Midbrain (tissue), 1 donor: ENCODE measurements at places on chromosomes 12 and 14.

DNA sequence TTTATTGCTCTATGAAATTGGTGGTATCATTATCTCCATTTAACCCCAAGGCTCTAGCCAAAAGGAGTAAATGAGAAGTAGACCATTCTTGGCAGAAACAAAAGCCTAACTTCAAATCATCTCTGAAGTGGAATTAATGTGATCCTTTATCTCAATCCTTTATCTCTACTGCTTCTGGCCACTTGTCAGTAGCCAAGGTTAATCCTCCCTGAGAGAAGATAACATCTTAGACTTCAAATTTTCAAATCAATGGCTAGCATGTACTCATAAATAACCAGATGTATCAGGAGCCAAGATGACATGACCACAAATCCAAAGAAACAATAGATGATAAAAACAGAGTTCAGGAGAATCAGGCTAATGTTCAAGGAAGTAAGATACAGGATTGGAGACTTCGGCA, 123.1 kb upstream of the RASSF8 start:
- no peak for DNase-seq

- DNase-seq: no peak
Measured at GRCh38 chr12:18935371-18935965, 194.1 kb upstream of the PLEKHA5 start.

GRCh38 chr12:104682790-104683279, 226.1 kb downstream of the CHST11 start:
- no peak for DNase-seq

GRCh38 chr14:86346818-86347384, 817.0 kb downstream of the FLRT2 start:
- DNase-seq: no peak

DNA sequence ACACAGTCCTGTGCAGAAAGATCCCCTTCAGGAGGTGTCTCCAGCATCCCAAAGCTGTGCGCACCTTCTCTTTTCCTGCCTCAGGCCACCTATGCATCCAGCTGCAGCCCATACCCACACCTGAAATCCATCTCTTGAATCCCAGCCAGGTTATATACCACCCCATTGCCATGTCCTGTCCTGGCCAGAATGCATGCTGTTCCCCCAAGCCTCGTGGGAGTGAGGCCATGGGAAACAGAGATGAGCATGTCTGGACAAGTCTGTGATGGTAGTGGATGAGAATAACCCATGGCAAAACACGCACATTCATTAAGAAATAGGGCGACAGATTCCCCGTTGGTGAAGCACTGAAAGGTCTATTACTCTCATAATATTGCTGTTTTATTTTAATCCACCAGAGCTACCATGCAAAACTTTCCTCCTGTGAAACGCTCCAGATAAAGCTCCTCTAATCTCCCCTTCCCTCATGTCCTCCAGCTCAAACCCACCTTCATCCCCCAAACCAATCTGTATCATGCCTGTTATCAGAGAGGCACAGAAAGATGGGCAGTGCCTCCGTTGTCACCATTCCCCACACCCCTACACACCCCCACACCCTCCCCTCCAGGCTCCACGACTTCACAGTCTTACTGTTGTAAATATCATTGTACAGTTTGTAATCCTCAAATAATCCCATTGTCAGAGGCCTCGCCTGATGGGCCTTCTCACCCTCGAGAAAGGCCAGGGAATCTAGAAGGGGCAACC, 97.5 kb upstream of the FKBP4 start:
- DNase-seq: no peak

DNA sequence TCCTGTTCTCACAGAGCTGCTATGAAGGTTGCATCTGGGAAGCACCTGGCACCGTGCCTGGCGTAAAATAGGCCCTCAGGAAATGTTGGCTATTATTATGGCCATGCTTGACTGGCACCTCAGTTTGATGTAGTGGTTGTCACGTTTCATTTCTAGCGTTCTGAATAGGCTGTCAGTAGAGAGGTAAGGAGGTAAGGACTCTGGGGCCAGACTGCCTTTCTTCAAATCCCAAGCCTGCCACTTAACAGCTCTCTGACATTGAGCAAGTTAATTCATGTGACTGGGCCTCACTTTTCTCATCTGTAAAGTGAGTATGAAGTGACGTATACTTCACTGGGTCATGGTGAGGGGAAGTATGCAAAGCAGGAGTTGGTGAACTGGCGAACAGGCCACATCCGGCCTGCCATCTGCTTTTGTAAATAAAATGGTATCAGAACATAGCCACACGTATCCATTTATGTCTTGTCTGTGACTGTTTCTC, 196.2 kb downstream of the CACNA1C start:
- no peak for DNase-seq

DNA sequence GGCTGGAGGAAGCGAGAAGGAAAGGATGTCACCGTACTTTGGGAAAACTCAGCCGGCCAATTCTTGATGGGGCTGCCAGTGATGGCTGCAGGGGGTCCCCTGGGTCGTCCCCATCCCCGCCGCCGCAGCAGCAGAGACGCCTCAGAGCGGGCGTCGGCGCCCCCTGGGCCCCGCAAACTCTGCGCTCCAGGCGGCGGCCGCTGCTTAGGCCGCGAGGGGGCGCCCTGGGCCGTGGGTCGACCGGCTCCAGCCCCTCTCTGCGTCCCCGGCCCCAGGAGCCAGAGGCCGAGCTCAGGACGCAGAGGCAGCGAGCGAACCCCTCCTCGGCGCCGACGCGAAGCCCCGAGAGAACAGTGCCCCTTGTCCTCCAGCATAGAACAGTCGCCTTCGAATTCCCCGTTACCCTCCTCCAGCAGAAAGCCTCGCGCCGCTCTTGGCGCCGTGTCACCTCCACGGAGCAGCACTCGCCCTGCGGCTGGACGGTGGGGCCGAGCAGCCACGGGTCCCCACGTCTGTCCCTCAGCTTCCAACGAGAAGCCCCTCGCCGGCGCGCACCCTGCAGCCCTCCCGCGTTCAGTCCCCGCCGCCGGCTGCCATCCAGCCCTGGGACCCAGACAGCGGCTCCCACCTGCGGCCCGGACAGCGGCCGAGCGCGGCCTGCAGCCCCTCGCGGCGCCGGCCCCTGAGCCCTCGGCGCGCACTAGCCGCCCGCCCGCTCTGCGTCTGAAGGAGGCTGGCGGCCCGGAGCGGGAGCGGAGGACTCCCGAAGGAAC, 106.6 kb downstream of the PRICKLE1 start:
- peak; percentile 60 for DNase-seq

DNA sequence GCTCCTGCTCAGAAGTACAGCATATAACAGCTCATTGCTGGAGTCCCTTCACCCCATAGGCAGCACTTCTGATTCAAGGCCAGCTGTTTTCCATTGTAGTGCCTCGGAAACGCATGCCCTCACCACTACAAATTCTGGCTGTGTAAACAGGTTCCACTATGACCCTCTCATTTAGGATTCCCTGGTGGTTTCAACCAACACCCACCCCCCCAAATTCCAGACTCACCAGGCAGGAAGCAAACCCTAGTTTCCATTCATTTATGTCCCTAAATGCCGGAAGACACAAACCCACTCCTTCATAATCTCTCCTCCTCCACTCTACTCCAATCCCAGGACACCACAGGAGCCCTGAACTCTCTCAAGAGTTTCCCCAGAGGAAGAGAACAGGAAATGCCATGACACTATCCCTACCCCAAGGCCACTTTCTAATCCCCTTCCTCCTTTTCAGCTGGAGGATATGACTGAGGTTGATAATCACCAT, 75.9 kb upstream of the TMPO start:
- DNase-seq: no peak

DNA sequence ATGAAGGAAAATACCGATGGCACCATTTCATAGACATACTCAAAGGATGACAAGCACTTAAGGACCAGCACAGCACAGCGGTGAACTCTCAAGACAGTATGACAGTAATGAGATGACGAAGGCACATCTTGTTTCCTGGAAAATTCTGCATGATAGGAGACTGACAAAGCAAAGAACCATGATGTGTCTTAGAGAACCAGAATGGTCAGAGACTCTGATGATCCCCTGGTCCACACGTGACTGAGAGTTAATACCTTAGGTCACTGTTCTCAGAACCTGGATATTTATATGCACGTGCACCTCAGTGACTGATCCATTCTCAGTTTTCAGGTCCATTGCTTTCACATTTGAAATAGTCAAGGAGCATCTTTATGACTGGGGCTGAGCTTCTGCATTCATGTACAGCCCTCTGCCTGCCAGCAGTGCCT, 35.3 kb downstream of the PROX2 start:
- no peak for DNase-seq

GRCh38 chr14:102928412-102929240, 6.2 kb downstream of the AMN start:
- no peak for DNase-seq

- peak; percentile 75 for DNase-seq
Measured at GRCh38 chr12:64256166-64256800, 34.2 kb upstream of the KICS2 start.

GRCh38 chr14:22837750-22838538, 1.6 kb downstream of the MMP14 start:
- DNase-seq: no peak

GRCh38 chr14:23430016-23430722, 5.3 kb downstream of the MYH7 start:
- DNase-seq: no peak

DNA sequence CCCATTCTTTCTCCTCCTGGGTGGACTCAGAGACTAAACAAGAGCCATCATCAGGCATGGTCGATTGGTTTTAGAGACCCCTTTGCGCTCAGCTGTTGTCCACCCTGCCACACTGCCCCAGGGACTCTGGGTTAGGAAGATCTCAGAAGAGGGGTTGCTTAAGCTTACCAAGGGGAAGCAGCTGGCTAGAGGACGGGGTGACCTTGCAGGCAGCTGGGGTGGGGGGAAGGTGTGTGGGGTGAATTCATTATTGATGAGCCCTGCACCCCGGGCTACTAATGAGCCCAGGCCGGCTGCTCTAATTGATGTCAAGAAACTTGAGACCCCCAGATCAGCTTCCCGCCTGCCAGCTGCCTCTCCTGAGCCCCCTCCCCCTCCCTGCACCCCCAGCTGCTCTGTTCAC, 8.7 kb upstream of the ZNF385A start:
- DNase-seq: no peak

DNA sequence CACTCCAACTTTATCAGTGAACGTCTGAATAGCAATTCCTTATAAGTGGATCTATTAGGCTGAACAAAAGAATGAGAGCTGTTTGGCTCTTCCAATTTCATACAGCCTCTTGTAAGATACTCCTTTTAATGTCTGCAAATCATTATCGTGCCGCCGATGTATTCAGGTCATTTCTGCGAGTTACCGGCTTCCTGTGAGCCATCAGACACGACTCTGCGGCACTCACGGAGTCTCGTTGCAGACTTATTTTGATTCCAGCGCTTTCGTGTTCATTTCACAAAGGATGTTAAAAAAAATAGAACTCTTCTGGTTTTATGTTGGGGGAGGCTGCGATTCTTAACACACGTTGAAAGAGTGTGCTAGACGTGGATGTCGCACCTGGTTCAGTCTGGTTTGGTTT, 106.6 kb downstream of the GLT1D1 start:
- no peak for DNase-seq

DNA sequence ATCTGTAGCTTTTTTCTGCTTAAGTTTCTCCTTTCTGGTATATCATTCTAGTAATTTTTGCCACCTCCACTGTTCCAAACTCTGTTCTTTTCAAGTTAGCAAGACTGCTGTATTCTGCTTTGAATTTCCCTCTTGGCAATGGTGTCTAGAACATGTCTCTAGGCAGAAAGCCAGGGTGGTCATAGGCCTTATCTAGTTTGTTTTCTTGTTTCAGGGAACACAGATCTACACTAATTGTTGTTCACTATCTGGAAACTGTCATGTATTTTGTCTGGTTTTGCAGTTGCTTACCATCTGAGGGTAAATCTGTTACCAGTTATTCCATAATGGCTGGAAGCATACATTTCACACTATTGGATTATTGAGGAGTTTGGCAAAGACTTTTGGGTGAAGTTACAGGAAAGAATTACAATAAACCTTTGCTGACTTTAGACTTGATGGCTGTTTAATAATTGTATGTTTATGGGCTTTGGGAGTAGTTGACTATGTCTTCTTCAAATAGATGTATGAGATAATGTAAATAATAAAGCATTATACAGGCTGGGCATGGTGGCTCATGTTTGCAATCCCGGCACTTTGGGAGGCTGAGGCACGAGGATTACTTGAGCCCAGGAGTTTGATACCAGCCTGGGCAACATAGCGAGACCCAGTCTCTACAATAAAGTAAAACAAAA, 41.4 kb downstream of the FUT8 start:
- DNase-seq: no peak

DNA sequence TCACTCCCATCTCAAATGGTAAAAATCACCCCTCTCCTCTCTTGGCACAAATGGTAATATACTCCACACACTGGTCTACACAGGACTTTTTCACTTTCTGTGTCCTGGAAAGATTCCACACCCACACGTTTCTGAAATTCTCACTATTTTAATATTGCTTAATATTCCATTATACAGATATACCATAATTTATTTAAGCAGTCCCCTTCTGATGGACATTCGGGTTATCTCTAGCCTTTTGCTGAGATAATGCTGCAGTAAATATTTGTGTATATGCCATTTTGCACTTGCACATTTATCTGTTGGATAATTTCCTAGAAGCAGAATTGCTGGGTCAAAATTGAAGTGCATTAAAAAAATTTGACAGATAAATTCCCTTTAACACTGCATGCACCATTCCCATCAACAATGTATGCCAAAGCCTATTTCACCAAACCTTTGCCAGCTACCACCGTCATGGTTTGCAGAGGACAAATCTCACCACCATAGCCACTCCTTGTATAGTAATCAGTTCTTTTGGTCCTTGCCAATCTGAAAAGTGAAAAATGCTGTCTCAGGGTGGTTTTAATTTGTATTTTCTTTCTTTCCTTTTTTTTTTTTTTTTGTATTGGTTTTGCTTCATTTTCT, 15.5 kb upstream of the COL2A1 start:
- DNase-seq: no peak

DNA sequence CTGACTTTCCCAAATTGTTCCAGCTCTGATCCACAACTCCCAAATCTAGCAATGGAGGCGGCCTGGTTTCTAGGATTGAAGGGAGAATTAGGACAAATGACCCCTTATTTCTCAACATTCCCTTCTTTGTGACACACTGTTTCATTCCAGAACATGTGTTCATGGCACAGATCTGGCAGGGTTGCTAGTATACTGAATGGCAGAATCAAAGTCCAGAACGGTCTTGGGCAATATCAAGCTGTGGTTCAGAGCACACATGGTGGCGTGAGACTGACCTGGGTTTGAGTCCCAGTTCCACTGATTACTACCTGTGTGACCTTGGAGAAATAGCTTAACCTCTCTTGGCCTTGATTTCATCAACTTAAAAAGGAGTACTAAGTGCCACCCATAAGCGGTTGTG, 152.5 kb downstream of the SAMD4A start:
- no peak for DNase-seq

DNA sequence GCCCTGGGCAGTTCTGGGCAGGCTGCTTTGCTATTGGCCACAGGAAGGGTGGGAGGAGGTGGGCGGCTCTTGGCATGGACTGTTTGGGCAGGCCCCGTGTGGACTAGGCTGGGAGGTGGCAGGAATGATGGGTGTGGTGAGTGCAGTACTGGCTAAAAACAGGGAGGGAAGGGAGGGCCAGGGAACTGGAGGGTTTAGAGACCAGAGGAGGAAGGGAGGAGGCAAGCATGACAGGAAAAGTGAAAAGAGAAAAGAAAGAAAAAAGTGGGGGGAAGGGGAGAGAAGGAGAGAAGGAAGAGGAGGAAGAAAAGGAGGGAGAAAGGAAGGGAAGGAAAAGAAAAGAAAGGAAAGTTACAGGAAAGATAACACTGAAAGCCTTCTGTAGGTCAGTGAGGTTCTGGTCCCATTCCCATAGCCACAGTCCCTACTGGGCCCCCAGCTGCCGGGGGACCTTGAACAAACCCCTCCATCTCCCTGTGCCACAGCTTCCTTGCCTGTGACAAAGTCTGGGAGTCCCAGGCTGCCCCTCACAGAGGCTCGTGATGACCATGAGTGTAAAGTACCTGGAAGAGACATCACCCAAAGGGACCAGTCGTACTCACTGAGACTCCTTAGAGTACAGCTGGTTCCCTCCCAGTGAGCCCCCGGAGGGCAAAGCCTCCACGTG, 1.1 kb upstream of the C14orf132 start:
- DNase-seq: no peak
